ENCODE measurements at places on chromosomes 4 and X.

GRCh38 chr4:138114434-138114833 lies 127.7 kb downstream of the SLC7A11 start:
- no peak for DNase-seq

DNA sequence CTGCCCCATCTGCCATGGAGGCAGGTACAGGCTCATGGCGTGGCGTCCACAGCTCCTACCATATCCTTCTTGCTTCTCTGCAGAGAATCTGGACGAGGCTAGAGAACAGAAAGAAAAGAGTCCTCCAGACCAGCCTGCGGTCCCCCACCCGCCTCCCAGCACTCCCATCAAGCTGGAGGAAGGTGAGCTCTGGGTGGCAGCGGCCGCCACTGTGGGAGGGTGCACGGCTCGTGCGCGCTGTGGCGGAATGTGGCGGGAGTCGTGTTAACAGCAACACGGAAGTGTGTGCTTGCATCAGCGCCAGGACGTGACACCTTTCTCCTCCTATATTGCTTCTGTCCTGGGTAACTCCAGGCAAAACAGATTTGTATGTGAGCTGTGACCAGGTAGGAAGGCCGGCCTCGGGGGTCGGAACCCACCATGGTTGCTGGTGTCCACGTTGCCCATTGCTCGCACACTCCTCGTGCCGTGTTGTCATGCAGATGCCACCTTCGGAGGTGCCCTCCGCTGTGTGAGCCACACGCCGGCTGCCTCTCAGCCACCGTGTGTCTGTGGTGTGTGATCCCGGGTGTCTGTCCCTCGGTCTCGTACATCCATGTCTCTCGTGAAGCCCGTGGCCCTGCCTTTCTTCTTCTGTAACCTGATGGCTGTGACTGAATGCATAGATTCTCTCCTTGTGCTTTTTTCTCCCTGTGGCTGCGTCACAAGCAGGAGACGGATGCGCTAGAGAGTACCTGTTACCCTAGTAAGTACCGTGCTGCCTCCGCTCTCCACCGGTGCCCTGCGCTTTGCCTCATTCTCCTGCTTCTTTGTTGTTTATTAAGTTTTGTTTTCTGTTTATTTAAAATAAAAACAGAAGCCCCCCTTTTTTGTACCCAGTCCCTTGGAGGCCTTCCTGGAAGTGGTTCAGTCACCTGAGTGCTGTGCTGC lies 37.0 kb downstream of the NOP14 start:
- DNase-seq = no peak

DNA sequence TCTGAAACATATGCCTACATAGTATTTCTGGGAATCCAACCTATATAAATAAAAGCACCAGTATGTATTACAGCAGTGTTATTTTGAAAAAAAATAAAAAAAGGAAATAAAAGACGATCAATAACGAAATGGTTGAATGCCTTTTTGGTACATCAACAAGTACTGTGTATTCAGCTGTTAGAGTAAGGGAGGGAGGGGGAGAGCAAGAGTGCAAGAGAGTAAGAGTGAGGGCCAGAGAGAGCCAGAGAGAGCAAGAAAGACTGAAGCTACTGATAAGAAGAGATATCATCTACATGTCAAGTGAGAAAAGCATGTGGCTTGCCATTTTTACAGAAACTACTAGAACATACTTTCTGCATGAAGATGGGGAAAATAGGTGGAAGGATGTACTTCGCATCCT lies 1.8 kb downstream of the SPIN4 start:
- DNase-seq = no peak

GRCh38 chr4:113316879-113317278 lies 267.4 kb downstream of the ANK2 start:
- DNase-seq = no peak

DNA sequence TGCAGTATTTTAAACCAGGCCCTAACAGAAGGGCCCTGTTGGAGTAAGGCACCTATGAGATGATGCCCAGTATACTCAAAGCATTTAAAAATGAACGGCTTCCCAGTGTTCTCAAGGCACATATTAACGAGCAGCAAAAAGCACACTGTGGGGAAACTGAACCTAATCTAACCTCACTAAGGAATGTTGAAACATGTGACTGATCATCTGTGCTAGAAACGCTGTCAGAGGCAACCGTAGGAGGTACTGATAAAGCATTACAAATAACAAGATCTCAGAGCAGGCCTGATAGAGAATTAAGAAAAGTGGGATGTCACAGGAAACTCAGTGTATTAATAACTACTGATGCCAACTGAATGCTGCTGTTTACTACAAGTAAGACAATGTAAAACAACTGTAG lies 24.0 kb downstream of the ASB9 start:
- no peak for DNase-seq

DNA sequence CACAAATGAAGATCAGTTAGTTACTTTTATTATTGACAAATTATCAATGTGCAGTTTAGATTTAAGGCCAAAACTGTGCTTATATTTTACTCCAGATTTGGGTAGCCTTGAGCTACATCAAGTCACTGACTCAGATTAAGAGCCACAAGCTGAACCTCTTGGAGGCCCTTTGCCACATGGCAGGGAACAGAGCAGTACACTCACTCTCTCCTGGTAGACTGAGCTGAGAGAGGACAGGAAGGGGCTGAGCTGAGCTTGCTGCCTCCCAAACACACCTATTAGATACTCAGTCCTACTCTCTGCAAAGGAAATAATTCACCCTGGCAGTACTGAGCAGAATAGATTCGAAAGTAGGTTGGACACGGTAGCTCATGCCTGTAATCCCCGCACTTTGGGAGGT lies 7.8 kb downstream of the STAP1 start:
- no peak for DNase-seq

- DNase-seq = no peak
These were observed 20.5 kb downstream of the PKD2 start for GRCh38 chr4:88027611-88028608.

GRCh38 chr4:2292646-2293108 lies 30.8 kb upstream of the MXD4 start:
- no peak for DNase-seq

DNA sequence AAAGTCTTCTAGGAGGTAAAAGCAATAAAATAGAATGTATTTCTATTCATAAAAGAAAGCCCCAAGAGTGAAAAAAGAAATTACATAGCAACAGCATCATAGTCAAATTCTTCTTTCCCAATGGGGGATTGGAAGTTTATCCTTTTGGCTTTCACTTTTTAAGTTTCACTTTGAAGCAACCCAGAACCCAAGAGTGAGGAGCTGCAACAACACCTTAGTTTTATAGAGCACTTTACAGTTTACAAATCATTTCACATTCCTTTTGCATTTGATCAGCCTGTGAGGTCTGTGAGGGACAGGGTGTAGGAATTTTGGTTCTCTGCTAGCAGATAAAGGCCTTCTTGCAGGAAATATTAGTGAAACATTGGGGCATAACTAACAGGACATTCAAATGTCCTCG lies 112.0 kb upstream of the NDP start:
- DNase-seq = no peak

GRCh38 chrX:39477762-39478120 lies 620.0 kb downstream of the BCOR start:
- no peak for DNase-seq

DNA sequence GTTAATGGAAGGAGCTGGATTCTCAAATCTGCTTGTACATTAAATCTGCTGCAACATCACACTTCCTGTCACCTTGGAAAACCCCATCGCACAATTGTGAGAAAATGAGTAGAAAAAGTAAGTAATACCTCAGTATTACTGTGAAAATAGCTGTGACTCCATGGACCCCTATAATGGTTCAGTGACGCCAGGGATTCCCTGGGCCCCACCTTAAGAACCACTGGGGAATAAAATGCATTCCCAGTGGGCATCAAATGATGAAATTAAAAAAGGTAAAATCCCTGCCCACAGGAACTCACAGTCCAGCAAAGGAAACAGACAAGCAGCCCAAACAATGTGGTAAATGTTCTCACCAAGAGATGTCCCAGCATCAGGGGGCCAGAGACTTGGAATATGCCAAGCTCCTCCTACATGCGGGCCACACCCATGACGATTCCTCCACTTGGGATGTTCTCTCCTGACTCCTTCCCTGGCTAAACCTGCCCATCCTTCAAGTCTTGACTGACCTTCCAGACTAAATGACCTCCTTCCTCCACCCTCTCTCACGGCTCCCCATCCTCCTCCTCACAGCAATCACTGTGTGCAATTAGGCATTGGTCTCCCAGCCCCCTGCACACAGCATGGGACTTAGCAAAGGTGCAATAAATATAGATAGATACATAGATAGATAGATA lies 2.6 kb downstream of the EVC2 start:
- no peak for DNase-seq

DNA sequence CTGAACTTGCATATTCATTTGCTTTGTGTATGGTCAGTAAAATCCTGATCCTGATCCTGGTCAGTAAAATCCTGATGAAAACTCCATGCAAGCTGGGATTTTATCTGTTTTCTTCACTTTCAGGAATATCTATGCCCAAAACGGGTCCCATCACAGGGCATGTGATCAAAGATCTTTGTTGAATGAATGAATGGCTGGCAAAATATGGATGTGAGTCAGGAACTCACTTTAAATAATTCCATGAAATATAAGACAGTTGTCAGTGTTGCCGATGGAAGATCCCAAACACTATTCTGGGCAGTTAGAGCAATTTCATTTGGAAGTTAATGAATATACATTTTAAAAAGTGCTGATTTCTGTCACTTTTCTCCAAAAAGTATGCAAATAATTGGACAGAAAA lies 598.4 kb downstream of the GBA3 start:
- no peak for DNase-seq

DNA sequence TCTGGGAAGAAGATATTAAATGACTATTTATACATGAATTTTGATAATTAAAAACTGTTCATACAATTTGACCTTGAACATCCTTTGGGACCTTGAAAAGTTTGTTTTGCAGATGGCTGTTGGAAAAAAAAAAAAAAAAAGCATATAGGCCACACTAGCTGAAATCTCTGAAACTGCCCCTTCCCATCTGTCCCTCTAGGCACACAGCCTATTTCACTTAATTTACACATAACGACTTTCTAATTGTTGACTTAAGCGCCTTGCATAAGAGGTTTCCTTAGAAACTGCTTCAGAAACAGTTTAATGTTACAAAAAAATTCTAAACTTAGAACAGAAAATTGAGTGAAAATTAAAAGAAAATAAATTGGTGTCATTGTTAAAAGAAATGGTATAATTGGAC lies 131.0 kb downstream of the COX18 start:
- DNase-seq = no peak

DNA sequence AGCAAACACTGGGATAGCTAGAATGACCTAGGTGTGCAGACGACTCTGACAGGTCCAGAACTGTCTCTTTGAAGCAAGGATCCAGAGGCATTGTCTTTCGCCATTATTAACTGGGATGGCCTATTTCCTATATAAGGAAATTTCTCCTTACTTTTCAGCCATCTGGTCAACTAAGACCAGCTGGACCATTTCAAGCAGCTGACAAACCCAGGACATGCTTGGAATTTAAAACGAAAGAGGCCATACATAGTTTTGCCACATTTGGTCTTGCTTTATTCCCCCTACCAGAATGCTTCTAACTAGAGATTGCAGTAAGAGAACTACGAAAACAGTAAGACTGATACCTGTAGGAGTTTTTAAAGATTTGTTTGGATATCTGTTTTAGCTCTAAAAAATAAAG lies 87.0 kb downstream of the GLRA2 start:
- DNase-seq = no peak

- DNase-seq = no peak
These were observed 59.5 kb downstream of the DDX60 start for GRCh38 chr4:168259096-168259495.

DNA sequence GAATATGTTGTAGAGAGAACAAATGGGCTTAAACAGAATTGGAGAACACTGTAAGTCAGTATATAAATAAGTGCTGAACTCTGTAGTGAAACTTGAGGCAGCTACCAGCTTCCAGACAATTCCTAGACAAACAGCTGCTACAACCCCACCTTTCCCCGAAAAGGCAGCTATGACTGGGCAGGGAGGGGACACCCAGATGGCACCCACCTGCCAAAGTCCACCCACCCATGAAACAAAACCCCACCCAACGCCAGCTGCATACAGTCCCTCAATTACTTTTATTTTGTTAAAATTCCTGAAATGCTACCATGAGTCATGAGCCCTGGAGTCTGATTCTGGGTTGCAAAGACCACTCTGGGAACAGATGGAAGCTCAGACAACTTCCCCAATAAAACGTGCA lies 24.4 kb downstream of the RELL1 start:
- DNase-seq = no peak

- no peak for DNase-seq
These were observed 123.0 kb upstream of the PUDP start for GRCh38 chrX:7270933-7271332.

GRCh38 chr4:25969374-25970155 lies 55.5 kb downstream of the SMIM20 start:
- no peak for DNase-seq

DNA sequence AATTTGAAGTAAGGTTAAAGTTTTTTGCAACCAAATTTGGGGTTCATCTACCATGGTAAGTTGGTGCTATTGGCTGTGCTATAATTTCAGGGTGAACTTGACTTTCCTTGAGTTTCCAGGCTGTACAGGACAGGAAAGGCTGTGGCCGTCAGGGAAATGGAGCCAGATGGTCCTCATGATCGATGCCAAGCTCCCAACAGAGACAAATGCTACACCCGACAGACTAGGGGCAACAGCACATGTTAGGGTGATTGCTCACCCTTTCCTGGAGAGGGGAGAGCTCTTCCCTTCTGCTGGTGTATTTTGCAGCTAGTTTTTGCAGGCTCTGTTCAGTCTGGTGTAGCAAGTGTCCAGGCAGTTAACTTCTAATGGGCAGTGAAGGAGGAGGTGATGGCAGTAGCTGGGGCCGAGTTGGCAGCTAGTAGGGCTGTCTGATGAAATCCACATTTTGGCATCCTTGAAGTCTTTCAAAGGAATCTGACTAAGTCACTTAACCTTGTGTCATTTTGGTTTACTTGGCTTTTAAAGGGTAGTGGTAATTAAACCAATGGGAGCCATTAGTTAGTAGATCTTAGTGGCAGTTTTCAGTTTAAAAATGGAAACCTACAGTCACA lies 47.8 kb downstream of the GAB1 start:
- DNase-seq = no peak

DNA sequence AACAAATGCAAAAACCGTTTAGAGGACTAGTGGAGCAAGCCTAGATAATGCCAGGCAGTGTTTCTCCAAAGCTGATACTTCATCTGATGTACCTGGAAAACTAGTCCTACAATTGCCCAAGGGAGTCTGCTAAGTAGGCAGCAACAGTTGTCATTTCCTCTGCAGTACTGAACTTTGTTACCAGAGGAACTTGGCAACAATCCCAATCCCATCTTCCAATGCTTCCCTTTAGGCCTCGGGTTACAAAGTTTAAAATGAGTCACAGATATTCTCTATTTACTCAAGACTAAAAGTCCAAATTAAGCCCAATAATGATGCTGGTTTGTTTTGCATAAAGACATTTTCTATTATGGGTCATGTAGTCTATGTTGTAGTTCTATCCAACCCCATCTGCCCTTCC lies 120.0 kb upstream of the GLRA2 start:
- DNase-seq = no peak

- no peak for DNase-seq
These were observed 4.9 kb downstream of the FRAS1 start for GRCh38 chr4:78061939-78062570.

All from hippocampal formation (tissue), 2 donors.